ENCODE measurements at places on chromosomes 7 and 10. TPM values are rescaled to one million over a fixed set of nuclear protein-coding genes. Genes with fewer than 3 reads are reported as not detected.
A peak's percentile ranks its signal among the peaks of the same experiment; 100 is the strongest.

The TMEM184A gene
- polyA plus RNA-seq = 4.5 TPM

DNA sequence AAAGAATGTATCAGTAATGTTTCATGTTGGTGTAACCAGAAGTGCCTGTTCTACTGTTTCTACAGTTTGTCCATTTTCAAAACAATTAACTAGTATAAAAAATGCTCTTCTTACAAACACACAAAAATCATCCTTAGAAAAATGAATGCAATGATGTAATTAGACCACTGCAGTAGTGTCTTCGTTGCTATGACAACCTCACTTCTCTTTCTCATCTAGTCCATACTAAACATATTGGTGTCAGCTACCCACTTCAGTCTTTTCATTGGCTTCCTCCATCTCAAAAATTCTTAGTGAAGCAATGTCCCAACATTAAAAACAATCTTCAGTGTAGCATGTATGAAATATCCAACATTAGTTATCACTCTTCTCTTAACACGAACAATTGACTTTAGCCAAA is 1265.8 kb downstream of the REEP3 start:
- no peak for DNase-seq

- no peak for DNase-seq
These were observed 40.9 kb upstream of the FOXK1 start for GRCh38 chr7:4641091-4641666.

GRCh38 chr7:37728747-37729146 is 45.2 kb downstream of the GPR141 start:
- DNase-seq = no peak

- DNase-seq = no peak
These were observed 201.6 kb upstream of the FZD8 start for GRCh38 chr10:35843524-35844181.

The PRSS37 gene
- polyA plus RNA-seq = 0.07 TPM

DNA sequence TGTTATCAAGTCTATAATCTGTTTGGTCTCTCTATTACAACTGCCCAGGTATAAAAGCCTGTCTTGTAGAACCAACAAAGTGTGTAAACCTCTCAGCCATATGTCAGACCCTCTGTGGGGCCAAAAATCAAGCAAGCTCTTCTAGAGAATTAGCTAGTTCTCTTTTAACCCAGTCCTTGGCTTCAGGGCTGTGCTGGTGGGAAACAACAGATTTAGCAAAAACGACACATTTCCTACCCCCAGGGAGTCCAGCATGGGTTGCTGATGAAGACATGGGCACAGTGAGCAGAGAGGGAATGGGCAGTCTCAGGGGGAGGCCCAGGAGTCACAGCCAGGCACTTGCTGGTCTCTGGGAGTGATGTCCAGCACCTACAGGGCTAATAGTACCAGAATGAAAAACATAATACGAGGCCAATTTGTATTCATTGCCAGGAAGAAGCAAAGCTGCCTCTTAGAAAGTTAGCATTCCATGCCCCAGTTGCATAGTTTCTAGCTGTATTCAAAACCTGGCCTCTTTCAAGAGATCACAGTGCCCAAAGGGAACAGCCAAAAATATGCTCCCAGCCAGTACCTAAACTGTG is 80.1 kb downstream of the FRMD4A start:
- DNase-seq = no peak

DNA sequence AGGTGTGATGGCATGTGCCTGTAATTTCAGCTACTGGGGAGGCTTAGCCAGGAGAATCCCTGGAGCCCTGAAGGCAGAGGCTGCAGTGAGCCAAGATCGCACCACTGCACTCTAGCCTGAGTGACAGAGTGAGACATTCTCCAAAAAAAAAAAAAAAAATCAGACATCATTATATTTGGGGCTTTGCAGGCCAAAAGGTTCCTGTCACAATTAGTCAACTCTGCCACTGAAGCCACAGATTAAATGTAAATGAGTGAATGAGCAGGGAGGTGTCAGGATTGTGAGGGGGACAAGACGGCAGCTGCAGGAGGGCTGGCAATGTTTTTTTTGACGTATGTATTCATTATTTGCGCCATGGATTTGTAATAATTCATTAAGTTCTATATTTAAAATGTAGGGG is 3.3 kb downstream of the ZNF33B start:
- DNase-seq = no peak

DNA sequence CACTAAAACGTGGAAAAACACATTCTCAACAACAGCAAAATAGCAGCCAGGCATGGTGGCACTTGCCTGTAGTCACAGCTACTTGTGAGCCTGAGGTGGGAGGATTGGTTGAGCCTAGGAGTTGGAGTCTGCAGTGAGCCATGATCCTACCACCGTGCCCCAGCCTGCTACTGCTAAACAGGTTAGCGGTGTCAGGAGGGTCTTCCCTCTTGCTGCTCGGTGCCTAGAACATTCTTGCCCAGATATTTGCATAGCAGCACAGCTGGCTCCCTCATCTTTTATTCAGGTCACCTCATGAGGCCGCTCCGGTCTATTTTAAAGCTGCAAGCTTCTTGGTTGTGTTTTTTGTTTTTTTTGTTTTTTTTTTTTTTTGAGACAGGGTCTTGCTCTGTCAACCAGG is 2.9 kb upstream of the RABGEF1 start:
- no peak for DNase-seq

- no peak for DNase-seq
These were observed 218.8 kb upstream of the TMEM229A start for GRCh38 chr7:124251636-124252035.

The ANKRD61 gene
- polyA plus RNA-seq = 4.1 TPM

The ATRNL1 gene
- polyA plus RNA-seq = 32.0 TPM

The LRRD1 gene
- 0.55 TPM for polyA plus RNA-seq

DNA sequence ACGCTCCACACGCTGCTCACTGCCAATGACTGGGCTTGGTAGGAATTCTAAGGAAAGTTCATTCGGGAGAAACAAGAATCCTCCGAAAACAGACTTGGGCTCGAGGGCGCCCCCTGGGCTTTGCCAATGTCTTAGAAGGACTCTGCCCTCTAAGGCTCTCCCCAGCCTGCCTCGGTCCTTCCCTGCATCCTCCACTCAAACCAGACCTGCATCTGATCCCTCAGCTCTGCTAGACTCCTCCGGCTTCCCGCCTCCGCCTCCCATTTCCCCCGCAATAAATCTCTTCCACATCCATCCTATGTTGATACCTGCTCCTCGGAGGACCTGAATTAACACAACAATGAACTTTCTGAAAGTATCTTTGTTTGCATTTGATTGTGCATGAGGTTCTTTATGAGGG is 177.6 kb downstream of the PLPP4 start:
- DNase-seq = no peak

The NPSR1 gene
- polyA plus RNA-seq = not detected

DNA sequence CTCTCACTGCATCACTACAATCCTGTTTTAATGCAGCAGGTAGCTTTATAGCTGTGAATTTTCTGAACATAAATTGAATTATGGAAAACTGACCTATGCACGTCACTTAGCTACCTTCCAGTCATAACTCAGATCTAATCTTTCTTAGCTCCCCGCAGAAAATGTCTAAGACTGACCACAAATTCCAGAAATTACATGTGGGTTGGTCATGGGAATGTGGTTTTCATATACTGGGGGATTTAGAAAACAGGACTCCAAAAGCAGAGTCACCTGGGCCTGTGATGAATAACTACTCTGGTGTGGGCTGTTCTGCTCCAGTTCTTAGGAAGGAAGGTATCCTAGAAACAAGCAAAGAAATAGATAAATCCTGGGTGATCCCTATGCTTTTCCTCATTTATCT is 178.4 kb upstream of the LRRTM3 start:
- DNase-seq = no peak

The ITGA8 gene
- polyA plus RNA-seq = 48.5 TPM

- DNase-seq = no peak
These were observed 217.8 kb upstream of the MKLN1 start for GRCh38 chr7:131109759-131110296.

The LIPF gene
- 0.47 TPM for polyA plus RNA-seq

GRCh38 chr7:77388055-77388641 is 28.0 kb downstream of the GSAP start:
- DNase-seq = no peak

DNA sequence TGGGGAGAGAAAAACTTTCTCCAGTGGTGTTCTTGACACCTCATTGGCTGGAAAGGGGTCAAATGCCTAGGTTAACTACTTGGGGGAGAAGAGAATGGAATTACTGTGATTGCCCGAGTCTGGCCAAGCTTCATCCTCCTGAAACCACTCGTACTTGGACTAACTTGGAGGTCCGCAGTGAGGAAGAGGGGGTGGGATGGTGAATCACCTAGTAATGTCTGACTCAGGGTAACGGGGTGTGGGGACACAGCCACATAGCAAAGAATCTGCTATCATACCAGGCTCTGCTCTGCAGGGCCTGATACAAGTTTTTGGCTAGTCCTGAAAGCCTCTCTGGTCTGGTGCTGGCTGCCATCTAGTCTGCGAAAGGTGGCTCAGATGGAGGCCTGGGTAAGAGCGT is 190.9 kb downstream of the RPS24 start:
- no peak for DNase-seq

DNA sequence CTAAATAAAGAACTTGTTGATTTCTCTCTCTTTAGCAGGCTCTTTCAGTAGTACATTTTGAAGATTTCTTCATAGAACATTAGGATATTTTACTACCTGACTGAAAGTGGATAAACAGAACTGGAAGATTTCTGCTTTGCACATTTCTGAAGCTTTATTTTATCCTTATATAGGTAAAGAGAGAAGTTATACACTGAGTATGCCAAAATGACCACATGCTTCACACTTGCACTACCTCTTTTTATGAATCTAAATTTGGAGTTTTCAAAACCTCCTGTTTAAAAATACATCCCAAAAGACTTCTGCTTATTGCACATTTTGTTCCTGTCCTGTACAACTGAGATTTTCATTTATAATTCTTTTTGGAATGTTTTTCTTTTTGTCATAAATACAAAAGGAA is 197.4 kb upstream of the PRPS1L1 start:
- no peak for DNase-seq

DNA sequence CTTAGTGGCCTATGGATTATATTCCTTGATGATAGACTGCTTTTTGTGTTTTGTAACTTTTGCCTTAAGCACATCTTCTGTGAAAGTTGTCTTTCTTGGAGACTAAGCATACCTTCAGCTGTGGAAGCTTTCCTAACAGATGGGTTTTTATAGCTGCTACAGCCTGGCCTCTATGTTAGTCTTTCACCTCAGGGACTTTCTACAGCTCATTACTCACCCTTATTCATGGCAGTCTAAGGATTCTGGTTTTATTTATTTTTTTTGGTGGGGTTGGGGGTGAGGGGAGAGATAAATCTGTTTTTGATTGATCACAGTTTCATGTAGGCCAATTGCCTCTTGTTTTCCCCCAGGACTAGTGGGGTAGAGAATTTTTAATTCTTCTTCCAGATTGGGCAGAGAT is 219.9 kb downstream of the DKK1 start:
- DNase-seq = no peak

- DNase-seq = no peak
These were observed 19.8 kb upstream of the CLDN12 start for GRCh38 chr7:90383422-90383821.

DNA sequence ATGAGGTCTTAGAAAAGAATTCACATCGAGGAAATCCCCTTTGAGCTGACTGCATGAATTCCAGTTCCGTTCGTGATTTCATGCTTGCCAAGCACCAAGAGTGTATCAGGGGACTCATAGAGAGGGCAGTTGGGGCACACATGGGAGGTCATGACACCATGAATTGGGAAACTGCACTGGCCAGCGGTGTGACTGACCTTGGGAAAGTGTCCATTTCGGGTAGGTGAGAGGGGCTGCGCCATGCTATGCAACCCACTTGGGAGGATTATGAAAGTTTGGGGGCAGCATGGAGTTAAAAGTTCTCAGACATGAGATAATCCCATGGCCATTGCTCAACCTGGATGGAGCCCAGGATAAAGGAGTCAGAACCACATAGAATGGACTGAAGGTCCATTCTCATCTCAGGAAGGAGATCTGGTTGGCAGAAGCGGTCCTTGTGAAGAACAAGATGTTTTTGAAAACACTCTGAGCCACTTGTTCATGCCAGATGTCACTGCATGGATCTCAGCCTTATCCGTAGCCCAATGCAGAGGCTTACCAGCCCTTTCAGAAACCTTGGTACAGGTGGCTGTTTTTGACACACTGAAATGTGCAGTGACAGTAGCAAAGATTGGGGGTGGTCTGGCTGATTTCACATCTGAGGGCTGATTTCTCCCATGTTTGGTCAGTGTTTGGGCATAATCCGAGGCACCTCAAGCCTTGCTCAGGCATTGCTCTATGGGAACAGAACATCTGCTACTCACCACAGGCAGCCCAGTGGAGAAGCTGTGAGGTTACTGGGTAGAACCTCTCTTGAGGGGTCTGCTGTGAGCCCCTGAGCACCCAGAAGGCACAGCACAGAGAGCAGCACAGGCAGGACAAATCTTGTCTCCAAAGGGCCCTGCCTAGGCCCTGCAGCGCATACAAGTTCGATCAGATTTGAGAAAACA is 252.3 kb downstream of the CXCL12 start:
- DNase-seq = no peak

- DNase-seq = no peak
These were observed 61.6 kb upstream of the GPR26 start for GRCh38 chr10:123604506-123604905.

- peak; percentile 37 for DNase-seq
These were observed 49.9 kb upstream of the SH2B2 start for GRCh38 chr7:102236592-102237287.

DNA sequence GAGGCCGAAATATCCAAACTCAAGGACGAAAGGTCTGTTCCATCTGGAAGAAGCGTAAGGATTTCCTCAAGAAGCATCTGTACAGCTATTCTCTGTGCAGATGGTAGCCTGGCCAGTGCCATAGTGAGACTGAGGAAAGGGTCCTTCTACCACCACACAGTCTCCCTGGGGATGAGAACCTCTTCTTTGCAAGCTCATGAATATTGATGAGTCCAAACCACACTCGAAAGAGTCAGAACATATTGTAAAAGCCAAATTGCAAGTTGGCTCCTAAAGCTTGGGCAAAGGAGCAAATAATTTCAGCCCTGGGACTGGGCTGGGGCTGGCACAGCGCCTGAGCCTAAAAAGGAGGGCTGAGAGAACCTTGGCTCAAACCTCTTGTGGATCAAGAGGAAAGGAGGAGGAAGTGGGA is 66.1 kb upstream of the PIP4K2A start:
- no peak for DNase-seq

DNA sequence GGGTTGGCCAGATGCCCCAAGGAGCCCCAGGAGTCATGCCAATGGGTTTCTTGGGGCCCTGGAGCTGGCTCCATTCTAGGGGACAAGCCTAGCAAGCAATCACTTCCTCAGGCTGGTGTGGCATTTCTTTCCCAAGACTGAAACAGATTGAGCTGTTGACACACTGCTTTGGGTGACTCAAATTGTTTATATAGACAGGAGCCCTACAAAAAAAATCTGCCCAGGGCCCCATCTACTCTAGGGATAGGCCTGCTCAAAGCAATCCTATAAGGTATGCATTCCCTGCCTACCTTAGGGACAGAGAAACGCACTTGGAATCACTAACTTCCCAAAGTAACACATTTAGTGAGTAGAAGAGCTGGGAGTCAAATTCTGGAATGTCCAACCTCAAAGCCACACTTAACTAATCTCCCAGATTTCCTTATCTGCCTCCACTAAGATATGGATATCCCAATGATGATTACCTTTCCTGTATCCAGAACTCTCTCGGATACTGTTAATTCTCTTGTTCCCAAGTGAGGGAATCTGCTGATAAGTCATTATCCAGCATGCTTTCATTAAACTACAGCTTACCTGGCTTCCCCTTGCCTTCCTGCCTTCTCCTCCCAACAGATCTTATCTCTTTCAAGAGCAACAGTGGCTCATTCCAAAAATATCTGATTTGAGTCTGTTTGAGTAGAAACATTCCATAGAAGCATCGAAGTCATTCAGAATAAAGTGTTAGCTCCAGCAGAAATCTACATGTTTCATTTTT is 3.1 kb downstream of the ABLIM1 start:
- DNase-seq = no peak

All from left renal cortex interstitium (tissue), 4 donors.